ENCODE measurements at places on chromosomes 16 and 17.
A peak's percentile ranks its signal among the peaks of the same experiment; 100 is the strongest.

DNA sequence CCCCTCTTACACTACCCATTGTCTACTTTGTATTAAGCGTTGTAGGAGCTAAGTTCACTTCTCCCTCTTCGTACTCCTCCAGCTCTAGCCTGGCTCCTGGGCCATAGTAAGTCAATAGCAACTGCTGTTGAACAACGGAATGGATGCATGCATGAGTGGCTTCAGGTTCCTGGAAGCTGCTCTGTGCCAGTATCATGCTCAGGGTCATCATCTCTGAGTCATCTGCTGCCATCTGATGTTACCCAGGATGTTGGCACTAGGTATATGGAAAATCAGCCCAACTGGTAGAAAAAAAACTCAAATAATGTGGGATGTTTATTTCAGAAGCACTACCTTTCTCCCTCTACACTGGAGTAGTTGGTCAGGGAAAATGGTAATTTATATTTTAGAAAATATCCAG, 536.8 kb downstream of the NPIPA7 start:
- DNase-seq = no peak

- DNase-seq = no peak
Observed at GRCh38 chr16:86384263-86384649, 126.1 kb upstream of the FOXF1 start.

DNA sequence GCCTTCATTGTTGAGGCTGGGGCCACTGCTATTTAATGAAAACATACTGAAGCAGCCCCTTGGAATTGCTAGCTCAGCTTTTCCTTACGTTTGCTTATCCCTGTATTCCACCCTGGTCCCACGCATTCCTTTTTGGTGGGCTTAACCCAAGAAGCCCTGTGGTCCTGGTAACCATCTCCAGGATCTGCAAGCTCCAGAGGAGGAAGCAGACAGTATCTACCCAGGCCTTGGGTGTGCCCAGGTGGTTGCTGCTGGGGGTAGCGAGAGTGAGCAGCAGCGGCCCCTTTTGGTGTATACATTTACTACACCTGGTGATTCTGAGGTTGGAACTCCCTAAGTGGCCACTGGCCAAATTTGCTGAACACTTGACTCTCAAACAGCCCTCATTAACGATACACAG, 97.7 kb downstream of the CBLN1 start:
- no peak for DNase-seq

DNA sequence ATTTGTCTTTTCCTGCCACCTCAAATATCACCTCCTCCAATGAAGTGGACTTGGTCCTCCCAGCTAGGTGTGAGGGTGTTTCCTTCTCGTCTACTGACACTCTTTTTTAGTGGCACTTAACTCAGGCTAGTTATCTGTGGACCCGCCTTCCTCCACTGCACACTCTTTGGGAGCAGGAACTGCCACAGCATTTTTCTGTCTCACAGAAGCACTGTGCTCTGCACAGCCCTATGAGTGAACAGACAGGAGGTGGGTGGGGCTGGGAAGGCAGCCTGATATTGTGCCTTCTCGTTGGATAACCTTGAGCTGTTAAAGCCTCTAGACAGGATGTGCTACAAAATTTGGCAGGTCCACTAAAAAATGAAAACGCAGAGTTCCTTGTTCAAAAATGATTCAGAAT, 31.9 kb upstream of the HOXB13 start:
- DNase-seq = no peak

DNA sequence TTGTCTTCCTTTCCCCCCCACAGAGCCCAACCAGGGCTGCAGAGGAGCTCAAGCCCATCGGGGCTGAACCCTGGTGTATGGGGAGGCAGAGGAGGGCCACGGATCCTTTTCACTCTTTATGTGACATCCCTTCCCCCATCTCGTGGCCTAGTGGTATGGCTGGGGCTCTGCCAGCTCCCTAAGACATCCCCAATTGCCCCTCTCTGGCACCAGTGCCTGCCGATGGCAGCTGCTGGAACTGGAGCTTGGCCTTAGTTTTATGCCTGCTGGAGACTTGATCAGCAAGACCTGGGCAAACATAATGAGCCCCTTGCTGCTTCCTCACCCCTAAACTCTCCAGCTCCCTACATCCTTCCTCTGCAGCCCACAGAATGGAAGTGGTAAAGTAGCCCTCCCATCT, 8.0 kb upstream of the TOP2A start:
- DNase-seq = no peak

GRCh38 chr16:70592106-70592571, 54.2 kb upstream of the IL34 start:
- DNase-seq = peak; percentile 56

DNA sequence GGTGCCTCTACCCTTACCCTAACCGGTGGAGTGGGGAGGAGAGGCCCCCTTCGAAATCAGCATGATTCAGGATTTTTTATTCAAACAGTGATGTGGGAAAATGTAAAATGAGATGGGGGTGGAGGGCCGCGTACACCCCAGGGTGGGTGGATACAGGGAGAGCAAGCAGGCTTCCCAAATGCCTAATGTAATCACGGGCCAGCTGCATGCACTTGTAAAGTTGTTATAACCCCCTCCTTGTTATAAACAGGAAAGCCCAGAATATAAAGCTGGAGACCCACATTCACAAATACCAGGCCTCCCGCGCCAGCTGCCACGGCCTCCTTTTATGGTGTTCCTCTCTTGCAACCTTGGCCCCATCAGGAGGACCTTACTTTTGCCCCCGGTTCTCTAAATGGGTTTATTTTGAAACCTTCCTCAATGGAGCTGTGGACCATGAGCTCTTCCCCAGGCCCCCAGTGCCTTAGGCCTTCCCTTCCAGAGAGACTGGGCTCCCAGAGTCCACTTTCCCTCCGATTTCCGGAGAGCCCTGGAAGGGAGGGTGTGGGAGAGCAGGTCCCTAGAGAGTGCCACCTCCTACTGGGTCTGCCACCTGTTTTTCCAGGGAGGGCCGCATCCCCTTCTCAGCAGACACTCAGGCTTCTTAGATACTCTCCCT, 906 bp upstream of the FOXL1 start:
- DNase-seq = no peak

DNA sequence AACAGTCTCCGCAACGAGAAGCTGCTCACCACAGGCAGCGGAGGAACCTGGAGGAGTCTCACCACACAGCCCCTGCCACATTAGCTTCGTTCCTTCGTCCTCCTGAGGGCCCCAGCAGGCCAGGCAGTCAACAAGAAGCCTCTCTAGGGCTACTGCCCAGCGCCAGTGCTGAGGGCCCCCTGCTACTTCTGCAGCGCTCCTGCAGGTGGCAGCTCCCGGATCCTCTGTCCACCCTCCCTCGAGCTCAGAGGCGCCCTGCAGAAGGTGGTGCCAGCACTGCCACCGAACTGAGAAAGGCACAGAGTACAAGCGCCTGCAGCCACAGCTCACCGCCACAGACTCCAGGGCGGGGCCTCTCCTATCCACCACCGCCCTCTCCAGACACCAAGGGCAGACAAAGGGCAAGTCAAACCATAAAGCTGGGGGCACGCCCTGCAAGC, 27.3 kb downstream of the KDM8 start:
- no peak for DNase-seq

DNA sequence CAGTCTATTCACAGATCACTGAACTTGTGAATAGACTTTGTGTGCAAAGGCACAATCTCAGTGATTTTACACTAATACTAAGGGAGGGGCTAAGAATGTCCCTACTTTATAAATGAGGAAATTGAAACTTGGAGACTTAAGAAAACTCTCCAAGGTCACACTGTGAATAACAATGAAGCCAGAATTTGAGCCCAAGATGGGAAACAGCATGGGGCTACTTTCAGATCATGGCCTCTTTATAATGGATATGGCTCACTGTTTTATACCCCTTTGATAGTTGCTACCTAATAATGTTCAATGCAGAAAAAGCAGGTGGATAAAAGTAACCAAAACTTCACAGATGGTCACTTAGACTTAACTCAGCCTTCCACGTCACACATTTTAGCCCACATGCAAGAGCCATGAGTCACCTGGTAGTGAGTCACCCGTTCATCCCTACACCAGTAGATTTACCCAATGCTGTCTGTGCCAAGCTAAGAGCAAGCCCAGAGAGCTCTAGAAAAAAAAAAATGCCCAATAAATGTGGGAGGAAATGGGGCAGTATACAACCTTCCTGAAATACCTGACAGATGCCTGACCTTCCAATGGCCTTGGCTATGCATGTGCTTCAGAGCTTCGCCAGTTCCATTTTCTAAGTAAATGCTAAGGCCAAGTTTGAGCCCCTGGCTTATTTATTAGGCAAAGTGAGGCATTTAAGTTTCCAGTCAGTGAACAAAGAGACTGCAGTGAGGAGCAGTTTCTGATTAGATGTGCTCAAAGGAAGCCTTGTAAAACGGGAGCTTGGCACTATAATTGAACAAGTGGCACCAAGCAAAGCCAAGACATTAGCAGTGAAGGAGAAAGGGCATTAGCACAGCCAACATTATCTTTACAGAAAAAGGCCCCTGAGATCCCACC, 219.7 kb downstream of the TMEM114 start:
- DNase-seq = no peak

- no peak for DNase-seq
Observed at GRCh38 chr16:29775742-29776408, 2.2 kb upstream of the ZG16 start.

- peak; percentile 76 for DNase-seq
Observed at GRCh38 chr17:73401911-73402310, 90.1 kb upstream of the CDC42EP4 start.

DNA sequence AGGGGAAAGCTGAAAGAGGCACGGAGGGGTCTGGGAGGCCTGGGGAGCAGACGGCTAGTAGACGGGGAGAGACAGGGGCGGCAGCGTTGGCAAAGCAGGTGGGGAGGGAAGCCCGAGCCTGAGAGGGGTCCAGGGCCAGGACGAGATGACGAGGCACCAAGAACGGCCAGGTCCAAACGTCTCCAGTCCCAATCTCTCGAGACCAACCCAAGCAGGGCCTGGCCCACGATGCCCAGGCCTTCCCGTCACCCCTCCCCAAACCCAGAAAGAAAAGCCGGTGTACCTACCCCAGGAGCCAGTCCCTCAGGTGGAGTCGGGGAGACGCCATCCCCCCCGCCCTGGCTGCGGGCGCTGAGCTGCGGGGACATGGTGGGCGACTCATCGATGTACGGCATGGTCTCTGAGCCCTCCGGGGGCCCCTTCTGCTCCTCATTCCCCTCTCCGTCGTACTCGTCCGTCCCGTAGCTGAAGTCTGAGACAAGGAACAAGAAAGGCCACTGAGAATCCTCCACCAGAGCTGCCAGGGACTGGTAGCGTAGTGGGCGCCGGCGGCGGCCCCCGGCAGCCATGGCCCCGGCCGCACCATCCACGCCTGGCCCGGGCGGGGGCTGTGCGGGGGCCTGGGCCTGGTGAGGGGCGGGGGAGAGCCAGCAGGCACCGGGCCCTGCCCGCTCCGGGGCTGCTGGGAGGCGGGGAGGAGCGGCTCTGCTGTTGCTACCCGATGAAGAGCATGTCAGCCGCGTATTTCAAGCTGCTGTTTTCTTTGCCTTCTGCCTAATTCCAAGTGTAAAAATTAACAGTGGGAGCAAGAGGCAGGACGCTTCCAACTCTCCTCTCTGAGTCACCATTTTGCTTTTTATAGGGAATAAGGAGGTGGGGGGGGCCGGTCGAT, 54.6 kb downstream of the ABR start:
- no peak for DNase-seq

DNA sequence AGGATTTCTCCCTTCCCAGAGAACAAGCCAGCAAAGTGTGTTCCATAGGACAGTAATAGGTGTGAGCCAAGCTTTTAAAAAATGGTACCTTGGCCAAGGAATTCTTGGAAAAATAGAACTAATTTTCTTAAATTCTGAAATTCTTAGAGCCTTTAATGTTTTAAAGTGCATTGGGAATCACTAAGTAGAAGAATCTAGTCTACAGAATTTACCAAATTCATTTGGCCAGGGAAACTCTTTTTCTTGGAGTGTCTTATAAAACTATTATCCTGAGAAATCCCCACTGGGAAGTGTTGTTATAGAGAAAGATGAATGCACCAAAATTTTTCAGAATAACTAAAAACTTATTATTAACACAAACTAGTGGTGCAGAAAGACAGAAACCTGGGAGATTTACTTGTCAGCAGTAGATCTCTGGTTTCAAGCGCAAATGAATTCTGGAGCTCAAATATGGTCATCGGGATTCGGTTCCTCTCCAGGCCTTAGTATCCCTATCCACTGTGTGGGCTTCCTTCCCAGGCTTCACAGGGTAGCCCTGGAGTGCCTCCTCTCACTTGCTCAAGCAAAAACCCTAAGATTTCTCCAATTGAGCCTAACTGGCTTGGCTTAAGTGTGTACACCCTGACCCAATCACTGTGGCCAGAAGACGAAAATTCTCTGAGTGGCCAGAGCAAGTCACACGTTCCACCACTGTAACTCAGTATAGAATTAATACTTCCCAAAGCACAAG, 217.8 kb downstream of the CHD9NB start:
- peak; percentile 49 for DNase-seq

GRCh38 chr16:59773330-59773729, 1039.2 kb upstream of the GOT2 start:
- no peak for DNase-seq

DNA sequence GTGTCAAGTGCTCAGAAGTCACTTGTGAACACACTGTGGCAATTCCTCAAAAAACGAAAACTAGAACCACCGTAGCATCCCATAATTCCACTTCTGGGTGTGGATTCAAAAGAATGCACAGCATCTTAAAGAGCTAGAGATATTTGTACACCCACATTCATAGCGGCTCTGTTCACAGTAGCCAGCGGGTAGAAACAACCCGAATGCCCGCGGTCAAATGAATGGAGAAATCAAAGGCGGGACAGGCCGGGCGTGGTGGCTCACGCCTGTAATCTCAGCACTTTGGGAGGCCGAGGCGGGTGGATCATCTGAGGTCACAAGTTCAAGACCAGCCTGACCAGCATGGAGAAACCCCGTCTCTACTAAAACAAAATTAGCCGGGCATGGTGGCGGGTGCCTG, 337.5 kb downstream of the SEC14L1 start:
- DNase-seq = no peak

GRCh38 chr16:88318521-88318920, 64.2 kb upstream of the ZNF469 start:
- peak; percentile 72 for DNase-seq

DNA sequence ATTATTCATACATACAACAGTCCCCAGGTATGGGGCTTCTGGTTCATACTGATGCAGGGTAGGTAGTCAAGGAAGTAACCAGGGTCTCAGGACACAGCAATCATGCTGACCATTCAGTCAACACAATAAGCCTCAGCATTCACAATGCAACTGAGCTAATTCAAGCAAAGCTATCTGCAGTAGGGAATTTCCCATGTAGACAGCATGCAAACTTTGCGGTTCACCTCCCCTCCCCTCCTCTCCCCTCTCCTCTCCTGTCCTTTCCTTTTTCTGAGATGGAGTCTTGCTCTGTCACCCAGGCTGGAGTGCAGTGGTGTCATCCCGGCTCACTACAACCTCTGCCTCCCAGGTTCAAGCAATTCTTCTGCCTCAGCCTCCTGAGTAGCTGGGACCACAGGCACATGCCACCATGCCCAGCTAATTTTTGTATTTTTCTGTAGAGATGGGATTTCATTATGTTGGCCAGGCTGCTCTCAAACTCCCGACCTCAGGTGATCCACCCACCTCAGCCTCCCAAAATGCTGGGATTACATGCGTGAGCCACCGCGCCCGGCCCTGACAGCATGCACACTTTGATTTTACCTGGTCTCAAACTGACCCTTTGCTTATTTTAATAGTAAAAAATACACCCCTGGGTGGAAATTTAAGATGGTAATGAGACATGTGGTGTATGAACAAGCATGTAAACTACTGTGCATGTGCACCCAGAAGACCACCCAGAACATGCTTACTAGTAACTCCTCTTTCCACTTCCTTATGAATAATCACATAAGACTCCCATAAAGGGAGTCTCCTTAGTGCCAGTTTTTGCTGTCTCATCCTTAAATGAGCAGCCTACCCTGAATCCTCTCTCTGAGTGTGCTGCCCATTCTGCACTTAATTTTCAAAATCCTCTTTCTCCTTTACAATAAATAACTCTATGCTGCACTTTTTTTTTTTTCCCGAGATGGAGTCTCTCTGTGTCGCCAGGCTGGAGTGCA, 9.3 kb upstream of the RNF135 start:
- DNase-seq = no peak
